Muscle of leg (tissue), 16 donors: ENCODE measurements at places on chromosomes 13 and 19. TPM values are rescaled to one million over a fixed set of nuclear protein-coding genes. Genes with fewer than 3 reads are reported as not detected.

CD37 gene
- total RNA-seq, result 1.1 TPM

PTH2 gene
- total RNA-seq, result not detected

CDC42EP5 gene
- total RNA-seq, result 39.4 TPM

TEX26 gene
- 0.09 TPM for total RNA-seq

SLC1A5 gene
- 13.9 TPM for total RNA-seq

DNA sequence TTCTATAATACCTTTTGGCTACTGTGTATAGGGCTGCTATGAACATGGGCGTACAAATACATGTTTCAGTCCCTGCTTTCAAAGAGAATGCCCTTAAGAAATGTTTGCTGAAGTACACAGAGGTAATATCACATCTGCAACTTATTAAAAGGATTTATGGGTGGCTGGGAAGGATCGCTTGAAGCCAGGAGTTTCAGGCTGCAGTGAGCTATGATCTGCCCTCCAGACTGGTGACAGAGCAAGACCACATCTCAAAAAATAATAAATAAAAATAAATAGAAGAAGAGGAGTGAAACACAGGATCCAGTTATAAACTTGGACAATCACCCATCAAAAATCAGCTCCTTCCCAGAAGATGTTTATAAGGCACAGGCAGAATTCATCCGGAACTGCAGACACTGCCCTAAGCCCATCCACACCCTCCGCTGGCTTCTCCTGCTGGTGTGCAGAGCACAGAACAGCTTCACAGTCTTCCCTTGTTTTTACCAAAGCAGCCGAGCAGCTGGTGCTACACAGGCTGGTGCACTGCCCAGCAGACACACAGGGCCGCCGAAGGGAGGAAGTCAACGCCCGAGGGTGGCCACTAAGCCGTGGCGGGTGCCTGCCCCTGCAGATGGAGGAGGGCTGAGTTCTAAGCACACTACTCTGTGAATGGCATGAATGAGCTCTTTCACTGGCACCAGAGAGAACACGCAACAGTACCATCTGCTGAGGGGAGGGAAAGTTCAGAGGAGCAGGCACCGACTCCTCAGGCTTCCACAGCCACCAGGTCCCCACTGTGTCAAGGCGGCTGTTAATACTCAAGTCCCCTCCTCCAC lies 44.0 kb downstream of the BRD4 start:
- DNase-seq, result peak; percentile 77

DNA sequence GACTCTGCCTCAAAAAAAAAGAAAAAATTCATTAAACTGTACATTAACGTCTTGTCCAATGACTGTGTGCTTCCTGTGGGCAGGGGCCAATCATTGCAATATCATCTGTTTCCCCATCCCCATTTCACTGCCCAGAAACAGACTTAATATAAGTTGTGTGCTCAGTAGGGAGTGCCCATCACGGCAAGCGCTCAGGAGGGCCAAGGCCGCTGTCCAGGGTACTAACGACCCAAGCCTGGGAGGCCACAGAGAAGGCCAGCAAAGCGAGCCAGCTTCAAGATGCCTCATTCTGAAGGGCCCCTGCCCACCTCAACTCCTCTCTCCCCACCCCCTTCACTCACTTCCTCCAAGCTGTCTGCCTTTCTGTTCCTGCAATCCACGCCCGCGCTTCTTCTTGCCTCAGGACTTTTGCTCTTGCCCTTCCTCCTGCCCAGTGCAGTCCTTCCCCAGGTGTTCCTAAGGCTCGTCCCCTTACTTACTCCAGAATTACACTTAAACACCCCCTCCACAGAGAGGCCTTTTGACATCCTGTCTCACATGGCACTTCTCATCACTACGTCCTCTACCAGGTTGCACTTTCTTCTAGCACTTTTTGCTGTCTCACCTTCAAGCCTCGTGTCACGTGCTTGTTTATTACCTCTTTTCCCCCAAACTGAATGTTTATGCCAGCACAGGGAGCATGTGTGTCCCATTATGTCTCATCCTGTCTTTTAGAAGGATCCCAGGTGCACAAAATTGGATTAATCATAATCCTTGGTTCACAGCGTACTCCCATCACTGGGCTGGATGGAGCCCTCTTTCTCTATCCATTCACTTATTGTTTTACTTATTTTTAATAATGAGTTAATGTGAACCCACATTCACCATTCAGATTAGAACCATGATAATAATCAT lies 11.3 kb upstream of the POU2F2 start:
- DNase-seq, result peak; percentile 33

GRCh38 chr13:108363666-108364065 lies 94.1 kb downstream of the TNFSF13B start:
- no peak for DNase-seq

DNA sequence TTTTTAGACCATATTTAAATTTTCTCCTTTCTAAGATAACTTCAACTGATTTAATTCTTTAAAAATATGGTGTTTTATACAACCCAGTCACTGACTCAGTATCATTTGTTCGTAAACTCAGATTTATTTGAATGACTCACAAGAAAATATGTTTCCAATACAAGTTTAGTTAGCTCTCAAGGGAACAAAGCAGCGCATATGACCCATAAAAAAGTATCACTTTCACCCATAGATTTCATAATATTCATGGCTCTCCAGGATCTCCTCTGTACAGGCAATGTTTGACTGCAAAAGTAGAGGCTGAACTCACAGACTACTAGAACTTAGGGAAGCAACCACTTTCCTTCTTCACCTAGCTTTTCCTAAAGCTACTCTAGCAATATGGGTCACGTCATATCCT lies 405.6 kb upstream of the PCDH9 start:
- DNase-seq, result no peak

DNA sequence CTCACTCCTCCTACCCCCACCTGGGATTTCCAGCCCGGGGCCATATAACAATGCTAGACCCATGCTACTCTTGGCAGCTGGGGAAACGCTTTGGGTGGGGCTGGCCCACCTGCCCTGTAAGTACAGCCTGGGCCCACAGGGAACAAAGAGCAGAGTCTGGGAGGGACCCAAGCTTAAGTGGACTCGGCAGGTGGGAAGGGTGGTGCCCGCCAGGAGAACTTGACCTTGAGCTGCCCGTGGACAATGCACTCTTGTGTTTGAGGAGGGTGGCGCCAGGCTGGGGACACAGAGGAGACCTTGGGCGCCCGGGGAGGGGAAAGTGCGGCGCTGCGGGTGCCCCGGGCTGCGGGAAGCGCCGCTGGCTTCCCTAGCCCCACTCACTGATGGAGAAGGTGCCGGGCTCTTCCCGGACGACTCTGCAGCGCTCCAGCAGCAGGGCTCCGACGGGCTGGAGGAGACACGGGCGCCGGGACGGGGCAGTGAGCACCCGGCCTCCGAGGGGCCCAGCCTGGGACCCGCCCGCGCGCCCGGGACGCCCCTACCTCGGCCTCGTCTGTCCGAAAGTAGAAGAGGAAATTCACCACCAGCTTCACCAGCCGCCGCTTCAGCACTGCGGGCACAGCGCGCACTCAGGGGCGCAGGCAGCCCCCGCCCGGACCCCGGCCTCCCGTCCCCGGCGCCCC lies 607 bp downstream of the PLEKHJ1 start:
- no peak for DNase-seq

- DNase-seq, result no peak
Measured at GRCh38 chr19:19155495-19156219, 14.4 kb downstream of the MEF2B start.

- no peak for DNase-seq
Measured at GRCh38 chr13:44231786-44232516, 141.7 kb upstream of the SERP2 start.

DNA sequence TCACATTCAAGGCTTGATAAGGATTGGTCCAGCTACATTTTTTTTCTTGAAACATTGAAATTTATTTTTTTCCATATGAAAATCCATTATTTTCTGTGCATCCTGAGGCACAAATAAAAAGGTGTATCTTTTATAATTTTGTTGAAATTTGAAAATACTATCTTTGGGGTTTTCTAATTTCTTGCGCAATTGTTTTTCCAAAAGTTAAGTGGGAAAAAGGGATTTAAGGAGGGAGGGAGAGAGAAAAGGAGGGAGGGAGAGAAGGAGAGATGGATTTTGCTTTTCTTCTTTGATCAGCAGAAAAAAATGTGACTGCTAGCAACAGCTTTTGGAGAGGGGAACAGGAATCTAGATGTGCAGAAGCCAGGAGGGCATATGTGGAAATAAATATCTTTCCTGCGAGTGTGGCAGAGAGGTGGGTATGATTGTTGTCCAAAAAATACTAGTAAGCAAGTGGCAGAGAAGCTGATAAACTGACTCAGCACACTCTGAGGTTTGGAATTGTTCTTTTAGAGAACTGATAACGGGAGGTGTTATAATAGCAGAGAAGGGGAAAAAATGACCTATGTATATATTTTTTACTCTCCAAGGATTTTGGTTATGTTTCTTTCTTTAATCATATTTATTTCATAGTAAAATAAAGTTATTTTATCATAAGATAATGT lies 61.2 kb upstream of the EDNRB start:
- no peak for DNase-seq

DNA sequence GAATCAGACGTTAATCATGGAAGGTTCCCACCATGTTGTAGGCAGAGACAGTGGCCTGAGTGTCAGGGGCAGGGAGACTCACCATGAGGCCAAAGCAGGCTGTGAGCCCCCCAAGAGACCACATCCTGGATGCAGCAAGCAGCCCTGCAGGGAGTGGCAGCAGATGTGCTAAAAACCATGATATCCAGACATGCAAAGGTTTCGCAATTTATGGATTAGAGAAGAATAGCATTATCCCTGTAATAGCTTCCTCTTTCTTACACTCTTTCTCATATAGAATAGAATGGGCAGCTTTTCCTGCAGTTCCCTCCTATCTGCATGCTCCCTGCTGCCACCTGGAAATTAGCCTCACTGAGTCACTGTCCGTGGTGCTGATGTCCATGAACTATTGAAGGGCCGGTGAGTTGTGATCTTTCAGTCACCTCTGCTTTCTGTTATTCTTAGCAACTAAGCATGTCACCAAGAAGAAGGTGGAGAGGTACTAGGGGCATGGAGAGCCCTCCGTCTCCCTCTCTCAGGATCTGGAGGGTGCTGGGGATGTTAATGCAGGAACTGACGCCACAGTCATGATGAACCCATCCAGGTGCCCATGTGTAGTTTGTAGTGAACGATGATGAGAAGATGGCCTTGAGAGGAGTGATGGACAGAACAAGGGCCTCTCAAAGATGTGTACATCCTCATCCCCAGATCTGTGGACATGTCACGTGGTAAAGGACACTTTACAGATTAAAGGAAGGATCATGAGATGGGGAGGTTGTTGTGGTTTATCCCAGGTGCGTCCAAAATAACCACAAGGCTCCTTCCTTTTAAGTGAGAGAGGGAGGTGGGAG lies 9.9 kb downstream of the CEACAM4 start:
- DNase-seq, result peak; percentile 29

DNA sequence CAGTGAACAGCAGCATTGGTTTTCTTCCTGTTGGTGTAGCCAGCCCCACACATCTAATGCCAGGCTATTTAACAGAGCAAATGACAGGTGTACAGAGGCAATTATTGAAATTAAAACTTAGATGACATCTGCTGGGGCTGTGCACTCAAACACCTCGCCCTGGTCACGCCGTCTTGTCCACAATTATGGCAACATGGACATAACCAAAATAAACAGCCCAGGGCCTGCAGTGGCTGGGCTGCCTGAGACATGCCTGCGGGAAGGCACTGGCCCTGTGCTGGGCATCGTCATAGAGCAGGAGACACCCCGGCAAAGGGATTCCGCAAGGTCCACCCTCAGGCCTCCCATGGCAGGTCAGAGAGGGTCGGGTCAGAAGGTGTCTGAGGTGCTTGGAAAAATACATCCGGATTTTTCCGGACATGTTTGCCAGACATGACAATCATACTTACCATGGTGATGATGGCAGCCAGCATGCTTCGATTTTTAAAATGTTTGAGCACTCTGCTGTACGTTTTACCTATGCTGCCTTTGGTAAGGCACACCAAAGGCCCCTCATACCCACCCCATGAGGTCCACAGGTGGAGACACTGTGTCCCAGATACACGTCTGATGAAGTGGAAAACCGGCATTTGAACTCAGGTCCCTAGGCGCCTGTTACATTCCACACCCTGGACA lies 47.8 kb downstream of the TSHZ3 start:
- DNase-seq, result no peak

GRCh38 chr19:38064661-38065425 lies 157.8 kb downstream of the SIPA1L3 start:
- no peak for DNase-seq
